ENCODE measurements at places on chromosomes 2 and 18. TPM values are rescaled to one million over a fixed set of nuclear protein-coding genes. Genes with fewer than 3 reads are reported as not detected.

DNA sequence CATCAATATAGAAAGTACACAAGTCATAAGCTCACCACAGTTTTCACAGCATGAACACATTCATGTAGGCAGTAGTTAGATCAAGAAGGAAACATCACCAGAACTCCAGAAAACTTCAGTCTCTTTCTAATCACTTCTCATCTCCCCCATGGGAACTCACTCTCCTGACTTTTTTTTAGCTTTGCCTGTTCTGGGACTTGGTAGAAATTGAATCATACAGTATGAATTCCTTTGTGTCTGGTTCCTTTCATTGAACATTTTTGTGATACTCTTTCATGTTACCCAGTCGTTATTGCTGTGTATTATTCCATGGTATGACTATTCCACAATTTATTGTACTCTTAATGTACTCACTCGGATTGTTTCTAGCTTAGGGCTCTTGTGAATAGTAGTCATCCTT is 160.2 kb downstream of the TAF4B start:
- peak; percentile 12 for DNase-seq

DNA sequence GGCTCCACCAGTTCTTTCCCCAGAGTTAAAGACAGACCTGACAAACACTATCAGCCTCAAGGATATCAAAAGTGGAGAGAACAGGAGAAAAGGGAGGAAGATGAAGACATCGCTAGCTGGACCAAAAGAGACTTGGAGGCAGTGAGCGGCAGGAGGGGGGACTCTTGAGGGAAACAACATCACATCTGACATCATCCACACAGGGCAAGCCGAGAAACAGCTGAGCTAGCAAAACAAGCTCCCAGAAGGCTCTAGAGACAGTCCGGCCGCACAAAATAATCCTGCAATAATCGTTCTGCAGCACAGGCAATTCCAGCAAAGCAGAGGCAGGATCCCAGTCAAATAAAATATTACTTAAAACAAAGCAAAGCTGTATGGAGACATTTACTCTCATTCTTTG is 239.8 kb downstream of the EN1 start:
- DNase-seq, result peak; percentile 4

- DNase-seq, result peak; percentile 32
Observed at GRCh38 chr2:145421841-145422240, 901.9 kb upstream of the ZEB2 start.

DNA sequence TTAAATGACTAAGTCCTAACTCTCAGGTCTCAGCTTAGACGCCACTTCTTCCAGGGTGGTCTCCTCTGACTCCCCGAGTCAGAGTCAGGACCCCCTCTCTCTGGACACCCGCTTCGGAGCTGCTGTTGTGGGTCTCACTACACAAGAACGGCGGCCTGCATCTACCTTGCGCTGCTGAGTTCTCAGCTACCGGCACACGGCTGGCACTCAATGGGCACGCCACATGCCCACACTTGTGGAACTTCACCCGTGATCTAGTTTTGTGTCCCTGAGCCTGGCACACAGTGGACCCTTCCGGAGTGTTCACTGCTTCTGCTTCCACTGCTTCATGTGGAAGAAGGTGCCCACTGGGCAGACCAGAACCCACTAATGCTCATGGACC is 58.3 kb upstream of the ID2 start:
- DNase-seq, result no peak

- no peak for DNase-seq
Observed at GRCh38 chr2:16321872-16322271, 343.8 kb downstream of the CYRIA start.

- peak; percentile 15 for DNase-seq
Observed at GRCh38 chr2:224127871-224128501, 88.9 kb upstream of the SERPINE2 start.

DNA sequence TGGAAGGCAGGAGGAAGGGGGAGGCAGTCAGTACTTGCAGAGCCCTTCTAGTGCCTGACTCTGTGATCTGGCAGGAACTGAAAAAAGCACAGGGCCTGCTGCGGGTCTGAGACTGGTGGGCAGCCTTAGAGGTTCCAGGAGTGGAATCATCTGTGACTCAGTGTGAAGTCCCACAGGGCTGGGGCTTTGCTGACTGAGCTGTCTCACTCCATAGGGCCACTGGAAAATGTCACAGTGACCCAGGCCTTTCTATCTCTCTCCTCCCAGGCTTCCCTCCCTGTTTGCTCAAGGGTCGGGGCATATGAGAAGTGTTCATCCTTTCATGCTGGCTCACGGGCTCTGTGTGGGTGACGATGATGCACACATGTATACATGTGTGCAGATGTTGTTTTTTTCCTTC is 47.1 kb upstream of the ZFP36L2 start:
- peak; percentile 51 for DNase-seq

DNA sequence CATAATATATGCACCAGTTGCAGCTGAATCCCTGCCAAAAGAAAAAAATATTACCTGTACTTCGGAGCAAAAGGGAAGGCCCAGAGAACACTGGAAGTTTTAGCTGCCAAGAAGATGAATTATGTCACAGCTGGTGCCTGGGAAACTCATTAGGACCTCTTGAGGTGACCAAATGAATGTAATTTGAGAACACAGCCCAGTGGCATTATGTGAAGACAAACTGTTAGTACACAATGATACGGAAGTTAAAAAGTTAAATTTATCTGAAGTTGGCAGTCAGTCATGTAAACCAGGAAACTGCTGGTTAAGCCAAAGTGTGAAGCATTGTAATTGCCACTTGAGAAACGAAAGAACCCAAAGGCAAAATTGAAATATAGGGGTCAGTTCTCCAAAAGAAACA is 80.7 kb downstream of the EML4 start:
- DNase-seq, result peak; percentile 82

The CIB4 gene
- total RNA-seq, result not detected

The SCG2 gene
- total RNA-seq, result 81.7 TPM

The COL4A4 gene
- total RNA-seq, result 0.36 TPM

The ARHGAP28 gene
- 17.8 TPM for total RNA-seq

The SLC5A6 gene
- total RNA-seq, result 36.2 TPM

Data from myocyte (in vitro differentiated cells).